ENCODE measurements at places on chromosomes 6 and 20.

GRCh38 chr6:119079283-119079809, 882 bp upstream of the FAM184A start:
- DNase-seq = no peak

- no peak for DNase-seq
Measured at GRCh38 chr6:102950967-102951366, 1557.5 kb downstream of the GRIK2 start.

DNA sequence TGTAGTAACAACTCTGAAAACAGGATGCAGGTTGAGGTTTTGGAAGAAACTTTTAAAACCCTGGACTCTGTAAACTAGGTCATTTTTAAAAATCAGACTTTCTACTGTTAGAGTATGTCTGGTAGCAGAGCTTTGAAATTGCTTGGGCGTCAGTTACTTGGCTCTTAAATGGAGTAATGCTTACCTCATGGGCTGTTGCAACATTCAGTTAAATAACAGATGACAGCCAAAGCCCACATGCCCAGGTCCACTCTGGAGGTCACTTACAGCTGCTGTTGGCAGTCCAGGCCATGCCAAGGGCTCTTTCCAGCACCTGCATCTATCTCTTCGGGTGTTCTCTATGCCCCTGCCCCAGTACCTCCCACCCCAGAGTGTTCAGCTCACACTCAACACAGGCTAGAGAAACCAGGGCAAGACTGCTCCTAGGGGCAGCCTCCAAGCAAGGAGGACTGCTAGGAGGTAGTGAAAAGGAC, 96.4 kb downstream of the BANF2 start:
- no peak for DNase-seq

GRCh38 chr20:47689731-47690130, 95.5 kb downstream of the SULF2 start:
- no peak for DNase-seq

- DNase-seq = no peak
Measured at GRCh38 chr20:8782804-8783203, 286.1 kb upstream of the PLCB4 start.
